ENCODE measurements at places on chromosomes 13 and 19. TPM values are rescaled to one million over a fixed set of nuclear protein-coding genes. Genes with fewer than 3 reads are reported as not detected.
A peak's percentile ranks its signal among the peaks of the same experiment; 100 is the strongest.

- DNase-seq, result no peak
These were observed 74.2 kb upstream of the RFC3 start for GRCh38 chr13:33743438-33744368.

DNA sequence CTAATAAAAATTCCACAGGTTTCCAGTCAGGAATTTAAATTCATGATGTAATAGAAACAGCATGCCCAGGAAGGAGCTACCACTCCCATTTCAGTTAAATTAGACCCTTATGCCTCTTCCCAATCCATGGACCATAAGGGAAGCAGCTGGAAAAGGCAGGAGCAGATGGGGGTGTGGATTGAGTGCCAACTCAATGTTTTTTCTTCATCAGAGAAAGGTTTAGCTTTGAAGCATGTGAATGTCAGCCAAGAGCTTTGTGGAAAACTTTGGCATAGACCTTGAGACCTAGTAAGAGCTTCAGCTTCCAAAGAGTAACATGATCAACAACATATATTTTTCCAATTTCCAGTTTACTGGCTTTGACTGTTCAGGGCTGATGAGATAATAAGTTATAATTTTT is 2139.9 kb downstream of the PCDH9 start:
- DNase-seq, result no peak

GRCh38 chr13:23350009-23350408 is 83.5 kb downstream of the SACS start:
- DNase-seq, result no peak

DNA sequence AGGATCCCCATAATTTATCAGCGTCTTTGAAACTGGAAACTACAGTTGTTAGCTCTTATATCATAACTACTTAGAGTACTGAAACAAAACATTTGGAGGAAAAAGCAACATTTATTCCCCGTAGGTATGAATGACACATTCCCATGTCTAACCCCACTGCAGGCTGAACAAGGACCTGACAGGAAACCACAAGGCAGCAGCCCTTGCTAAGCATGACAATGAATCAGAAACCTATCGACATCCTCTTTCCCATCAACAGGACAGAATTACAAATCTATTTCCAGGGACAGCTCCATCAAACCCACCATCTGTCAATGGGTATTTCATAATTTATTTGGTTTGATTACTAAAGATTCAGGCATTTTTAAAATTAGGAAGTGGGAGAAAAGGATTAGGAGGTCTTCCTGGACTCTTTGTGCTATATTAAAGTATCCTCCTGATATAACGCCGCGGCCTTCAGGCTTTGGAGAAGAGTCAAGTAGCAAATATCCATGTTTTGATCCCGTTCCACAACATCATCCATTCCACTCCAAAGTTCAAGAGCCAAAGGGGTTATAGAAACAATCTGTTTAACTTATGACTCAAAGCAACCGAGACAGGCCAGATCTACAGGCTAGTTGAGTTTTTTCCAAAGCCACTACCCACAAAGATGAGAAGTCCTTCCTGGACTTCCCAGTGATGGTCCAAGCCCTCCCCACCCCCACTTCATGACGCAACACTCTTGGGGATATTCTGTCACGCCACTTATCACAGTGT is 51.1 kb downstream of the FAM216B start:
- peak; percentile 96 for DNase-seq

DNA sequence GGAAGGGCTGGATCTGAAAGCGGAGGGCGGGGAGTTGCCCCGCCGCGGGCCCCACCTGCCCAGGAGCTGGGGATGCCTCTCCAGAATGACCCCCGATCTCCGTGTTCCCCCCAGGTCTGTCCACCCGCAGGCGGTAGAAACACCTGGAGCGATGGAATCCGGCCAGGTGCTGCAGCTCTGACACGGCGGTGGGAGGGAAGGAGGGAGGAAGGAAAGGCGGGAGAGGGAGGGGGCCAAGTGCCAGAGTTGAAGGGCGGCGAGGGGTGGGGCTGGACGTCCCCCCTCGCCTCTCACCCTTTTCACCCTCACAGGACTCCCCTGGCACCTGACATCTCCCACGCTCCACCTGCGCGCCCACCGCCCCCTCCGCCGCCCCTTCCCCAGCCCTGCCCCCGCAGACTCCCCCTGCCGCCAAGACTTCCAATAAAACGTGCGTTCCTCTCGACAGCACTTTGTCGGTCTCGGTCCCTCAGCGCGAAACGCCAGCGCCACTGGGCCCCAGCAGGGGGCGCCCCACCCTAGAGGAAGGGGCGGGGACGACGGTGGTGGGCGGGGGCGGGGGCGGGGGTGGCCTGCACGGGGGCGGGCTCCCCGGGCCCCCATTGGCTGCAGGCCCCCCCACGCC is 337 bp upstream of the FXYD7 start:
- no peak for DNase-seq

GRCh38 chr19:56980906-56981305 is 138.9 kb upstream of the USP29 start:
- no peak for DNase-seq

DNA sequence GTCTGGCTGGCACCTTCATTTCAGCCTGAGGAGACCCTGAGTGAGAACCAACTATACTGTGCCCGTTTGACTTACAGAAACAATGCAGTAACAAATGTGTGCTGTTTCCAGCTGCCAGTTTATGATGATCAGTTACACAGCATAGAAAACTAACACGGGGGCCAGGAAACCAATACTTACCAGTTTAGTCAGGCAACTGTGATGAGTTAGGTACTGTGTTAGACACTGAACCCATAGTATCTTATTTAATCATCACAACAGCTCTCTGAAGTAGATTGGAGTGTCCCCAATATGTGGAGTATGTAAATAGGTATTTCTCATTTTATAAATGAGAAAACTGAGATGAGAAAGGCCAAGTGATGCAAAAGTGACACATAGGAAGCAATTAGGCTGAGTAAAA is 620.9 kb upstream of the KLF12 start:
- DNase-seq, result no peak

DNA sequence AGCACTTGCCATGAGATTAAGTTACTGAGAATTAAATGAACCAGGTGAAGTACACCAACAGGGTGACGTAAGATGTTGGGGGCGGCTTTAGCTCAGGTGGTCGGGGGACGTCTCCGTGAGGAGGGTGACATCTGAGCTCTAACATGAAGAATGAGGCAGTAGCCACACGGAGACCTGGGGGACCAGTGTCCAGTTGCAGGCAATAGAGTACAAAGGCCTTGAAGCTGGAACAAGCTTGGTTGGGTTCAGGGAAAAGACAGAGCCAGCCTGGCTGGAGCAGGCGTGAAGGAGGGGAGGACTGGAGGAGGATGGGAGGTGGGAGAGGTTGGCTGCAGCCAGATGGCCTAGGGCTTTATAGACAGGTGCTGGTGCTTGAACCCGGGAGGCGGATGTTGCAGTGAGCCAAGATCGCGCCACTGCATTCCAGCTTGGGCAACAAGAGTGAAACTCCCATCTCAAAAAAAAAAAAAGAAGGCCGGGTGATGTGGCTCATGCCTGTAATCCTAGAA is 1.6 kb downstream of the SPINT2 start:
- DNase-seq, result peak; percentile 42

- peak; percentile 96 for DNase-seq
These were observed 6.0 kb downstream of the EHD2 start for GRCh38 chr19:47719047-47719859.

DNA sequence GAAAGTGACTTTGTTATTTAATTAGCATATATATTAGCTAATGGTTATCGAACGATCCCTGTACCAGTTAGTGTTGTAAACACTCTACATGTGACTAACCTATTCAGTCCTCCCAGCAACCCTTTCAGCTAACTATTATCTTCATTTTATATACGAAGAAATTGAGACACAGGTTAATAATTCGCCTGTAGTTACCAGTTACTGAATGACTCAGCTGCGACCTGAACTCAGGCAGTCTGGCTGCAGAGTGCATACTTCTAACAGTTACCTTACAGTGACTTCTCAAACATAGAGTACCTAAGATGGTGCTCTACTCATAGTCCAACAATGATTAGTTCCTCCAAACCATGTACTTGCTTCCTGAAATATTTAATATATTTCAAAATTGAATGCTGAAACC is 117.7 kb downstream of the FNDC3A start:
- no peak for DNase-seq

DNA sequence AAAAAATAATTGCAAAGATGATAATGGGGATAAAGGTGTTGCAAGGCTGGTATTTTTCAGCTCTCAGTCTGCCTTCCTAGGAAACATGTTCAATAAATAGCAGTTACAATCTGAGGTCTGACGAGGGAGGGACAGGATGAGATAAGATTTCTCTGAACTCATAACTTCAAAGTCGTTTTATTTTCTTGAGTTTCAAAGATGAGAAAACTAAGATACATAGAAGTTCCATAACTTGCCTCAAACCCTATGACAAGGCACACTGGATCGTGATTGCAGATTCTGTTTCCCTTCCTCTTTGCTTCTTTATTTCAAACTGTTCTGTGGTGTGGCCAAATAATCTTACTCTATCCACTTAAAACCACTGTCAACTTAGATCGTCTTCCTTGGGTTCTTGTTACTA is 327.2 kb downstream of the GPC5 start:
- DNase-seq, result no peak

GRCh38 chr13:84479656-84480055 is 597.4 kb upstream of the SLITRK1 start:
- DNase-seq, result peak; percentile 32

- DNase-seq, result no peak
These were observed 37.4 kb downstream of the ERICH4 start for GRCh38 chr19:41480336-41480735.

DNA sequence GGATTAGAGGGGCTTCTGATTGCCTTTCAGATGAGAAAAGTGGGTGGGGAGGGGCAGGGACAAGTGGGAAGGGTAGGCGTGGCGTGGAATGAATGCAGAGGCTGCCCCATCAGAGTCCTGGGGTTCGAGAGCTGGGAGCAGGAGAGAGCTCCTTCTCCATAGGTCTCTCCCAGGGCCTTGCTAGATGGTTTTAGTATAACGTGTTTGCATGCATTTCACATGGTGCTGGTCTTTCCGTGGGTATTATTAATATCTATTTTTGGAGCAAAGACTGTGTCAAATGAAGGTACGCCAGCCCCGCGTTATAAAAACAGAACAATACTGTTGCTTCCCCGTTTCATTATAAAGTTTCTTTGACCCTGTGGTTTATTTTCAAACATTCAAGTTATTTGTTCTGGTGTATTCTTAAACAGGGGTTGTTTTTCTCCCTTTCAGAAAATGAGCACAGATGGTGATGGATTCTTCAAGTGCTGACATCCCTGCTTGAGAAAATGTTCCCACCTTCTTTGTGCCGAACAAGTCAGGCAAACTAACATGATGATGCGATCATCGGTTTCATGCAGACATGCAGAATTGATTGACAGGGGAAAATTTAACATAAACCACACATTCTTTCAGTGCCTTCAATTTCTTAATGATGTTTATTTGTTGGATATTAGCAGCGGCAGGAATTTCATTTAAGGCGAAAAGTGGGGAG is 62.1 kb upstream of the ZNF536 start:
- no peak for DNase-seq

GRCh38 chr13:38223089-38223488 is 126.6 kb upstream of the UFM1 start:
- peak; percentile 40 for DNase-seq

- peak; percentile 59 for DNase-seq
These were observed 477 bp downstream of the CUL4A start for GRCh38 chr13:113209759-113210421.

- no peak for DNase-seq
These were observed 15.7 kb upstream of the FBXL3 start for GRCh38 chr13:77042566-77043177.

DNA sequence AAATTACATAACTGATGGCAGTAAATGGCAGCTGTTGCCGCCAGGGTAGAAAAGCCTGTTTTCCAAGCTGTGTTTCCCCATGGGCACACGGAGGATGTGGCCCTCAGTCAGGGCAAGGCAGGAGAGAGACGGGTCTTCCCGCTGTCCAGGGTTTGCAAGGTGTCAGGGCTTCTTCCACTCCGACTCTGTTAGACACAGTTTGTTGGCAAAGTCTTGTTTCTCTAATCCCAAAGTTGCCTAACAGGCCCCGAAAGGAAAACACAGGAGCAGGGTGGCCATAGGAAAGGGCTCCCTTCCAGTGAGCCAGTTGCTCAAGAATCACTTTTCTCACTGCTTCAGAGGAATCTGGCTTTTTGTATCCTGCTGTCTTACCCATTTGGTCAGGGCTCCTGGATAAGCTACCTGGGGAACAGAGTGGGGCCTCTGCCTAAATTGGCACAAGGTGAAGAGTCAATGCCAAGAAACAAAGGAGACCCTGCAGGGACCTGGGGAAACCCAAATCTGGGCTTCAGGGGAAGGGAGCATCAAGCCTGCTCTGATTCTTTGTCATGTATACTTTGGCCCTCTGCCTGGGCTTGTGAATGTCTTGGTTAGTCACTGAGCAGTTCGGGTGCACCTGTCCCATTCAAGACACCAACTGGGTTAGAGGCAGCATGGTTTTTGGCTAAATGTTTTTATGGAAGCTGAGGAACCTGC is 29.0 kb upstream of the CXCL17 start:
- DNase-seq, result peak; percentile 43

- no peak for DNase-seq
These were observed 90.5 kb upstream of the RFC3 start for GRCh38 chr13:33727297-33728083.

DNA sequence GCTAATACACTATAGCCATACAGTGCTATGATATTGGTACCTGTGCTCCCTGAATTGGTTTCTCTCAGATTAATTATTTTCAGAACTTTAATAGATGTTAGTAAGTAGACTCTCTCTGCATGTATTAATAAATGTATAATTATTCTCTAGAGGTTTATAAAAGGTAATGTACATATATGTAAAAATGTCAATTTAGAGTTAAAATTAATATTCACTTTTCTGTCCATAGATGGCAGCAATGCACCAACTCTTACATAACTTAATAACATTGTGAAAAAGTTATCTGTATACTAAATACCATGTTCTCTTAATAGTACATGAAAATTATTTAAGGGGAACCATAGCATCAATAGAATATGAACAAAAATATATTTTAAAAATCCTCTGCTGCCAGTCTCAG is 515.0 kb upstream of the KLHL1 start:
- peak; percentile 0 for DNase-seq

- peak; percentile 43 for DNase-seq
These were observed 213.4 kb downstream of the TSHZ3 start for GRCh38 chr19:31135841-31136240.

DNA sequence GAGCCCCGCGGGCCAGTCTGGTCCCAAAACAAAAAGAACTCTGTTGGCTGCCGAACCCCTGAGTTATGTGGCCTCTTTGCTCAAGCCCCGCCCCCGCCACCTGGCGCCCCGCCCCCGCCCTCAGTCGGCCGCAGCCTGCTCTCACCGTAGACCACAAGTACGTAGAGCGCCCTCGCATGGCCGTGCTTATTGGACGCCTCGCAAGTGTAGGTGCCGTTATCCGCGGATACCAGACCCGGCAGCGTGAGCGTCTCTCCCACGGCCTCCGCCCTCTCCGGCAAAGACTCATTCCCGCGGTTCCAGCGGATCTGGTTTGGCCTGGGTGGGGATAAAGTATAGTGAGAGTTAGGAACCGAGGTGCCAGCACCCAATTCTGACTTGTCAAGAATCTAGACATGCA is 5.5 kb upstream of the ZNF428 start:
- DNase-seq, result no peak

ATP4A gene
- not detected for total RNA-seq

CCDC122 gene
- total RNA-seq, result 4.0 TPM

RASGRP4 gene
- total RNA-seq, result not detected

ZNF578 gene
- 0.30 TPM for total RNA-seq

ZNF524 gene
- 14.7 TPM for total RNA-seq

FGF22 gene
- total RNA-seq, result not detected

CEACAM8 gene
- total RNA-seq, result not detected

WTIP gene
- 10.1 TPM for total RNA-seq

Data from M059J (cell line).